ENCODE measurements at places on chromosomes 2 and 18.
A peak's percentile ranks its signal among the peaks of the same experiment; 100 is the strongest.

DNA sequence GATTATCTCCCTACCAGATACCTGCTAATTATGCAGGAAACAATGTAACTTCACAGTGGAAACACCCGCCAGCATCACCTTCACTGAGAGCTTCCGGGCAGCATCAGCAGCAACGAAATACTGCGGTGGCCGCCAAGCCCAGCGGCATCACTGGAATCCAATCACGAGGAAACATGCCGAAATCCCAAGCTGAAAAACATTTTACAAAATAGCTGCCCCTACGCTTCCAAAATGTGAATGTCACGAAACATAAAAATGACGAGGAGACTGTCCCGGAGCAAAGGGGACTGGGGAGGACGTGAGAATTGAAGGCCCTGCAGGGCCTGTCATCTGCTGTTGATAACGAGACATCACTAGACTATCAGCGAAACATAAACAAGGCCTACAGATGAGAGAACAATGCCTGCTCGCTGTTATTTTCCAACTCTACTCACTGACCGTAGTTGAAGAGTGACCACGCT lies 82.6 kb downstream of the HDAC4 start:
- DNase-seq: no peak

DNA sequence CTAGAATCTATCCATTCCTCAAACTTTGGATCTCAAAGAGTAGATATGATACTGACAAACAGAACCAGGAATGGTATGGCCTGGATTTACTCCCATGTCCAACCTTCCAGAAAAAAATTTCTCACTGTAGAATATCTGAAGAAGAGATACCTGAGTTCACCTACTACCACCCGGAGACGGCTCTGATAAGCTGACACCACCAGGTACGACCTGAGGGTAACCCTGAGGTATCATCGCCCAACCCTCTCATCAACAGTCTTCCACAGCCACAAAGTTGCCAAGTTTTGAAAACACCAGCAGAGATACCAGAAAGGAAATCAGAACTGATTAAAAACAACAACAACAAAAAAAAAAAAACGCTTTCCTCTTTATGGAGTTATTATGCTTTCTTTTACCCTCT lies 102.9 kb downstream of the LRP2 start:
- no peak for DNase-seq

- DNase-seq: no peak
Measured at GRCh38 chr2:229237270-229237669, 33.8 kb downstream of the PID1 start.

DNA sequence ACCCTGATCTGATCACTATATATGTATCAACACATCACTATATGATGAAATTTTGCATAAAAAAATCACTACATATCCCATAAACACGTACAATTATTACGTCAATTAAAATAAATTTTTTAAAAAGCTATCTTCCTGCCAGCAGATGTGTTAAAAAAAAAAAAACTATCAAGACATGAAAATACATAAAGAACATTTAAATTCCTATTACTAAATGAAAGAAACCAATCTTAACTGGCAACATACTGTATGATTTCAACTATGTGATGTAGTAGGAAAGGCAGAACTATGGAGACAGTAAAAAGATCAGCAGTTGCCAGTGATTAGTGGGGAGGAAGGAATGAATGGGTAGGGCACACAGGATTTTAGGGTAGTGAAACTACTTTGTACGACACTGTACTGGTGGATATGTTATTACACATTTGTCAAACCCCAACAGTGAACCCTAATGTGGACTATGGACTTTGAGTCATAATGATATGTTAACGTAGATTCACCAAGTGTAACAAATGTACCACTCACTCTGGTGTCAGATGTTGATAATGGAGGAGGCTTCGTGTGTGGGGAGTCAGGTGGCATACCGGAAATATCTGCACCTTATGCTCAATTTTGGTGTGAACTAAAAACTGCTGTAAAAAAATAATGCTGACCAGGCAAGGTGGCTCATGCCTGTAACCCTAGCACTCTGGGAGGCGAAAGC lies 27.4 kb downstream of the USP34 start:
- no peak for DNase-seq

- DNase-seq: no peak
Measured at GRCh38 chr2:219300022-219300421, 9.2 kb downstream of the PTPRN start.

GRCh38 chr18:45954070-45954934 lies 12.8 kb downstream of the EPG5 start:
- DNase-seq: no peak

- DNase-seq: no peak
Measured at GRCh38 chr2:45822272-45822630, 170.8 kb downstream of the PRKCE start.

GRCh38 chr2:71772510-71773172 lies 319.3 kb downstream of the DYSF start:
- DNase-seq: no peak

- DNase-seq: no peak
Measured at GRCh38 chr2:27049422-27050280, 1.8 kb upstream of the AGBL5 start.

DNA sequence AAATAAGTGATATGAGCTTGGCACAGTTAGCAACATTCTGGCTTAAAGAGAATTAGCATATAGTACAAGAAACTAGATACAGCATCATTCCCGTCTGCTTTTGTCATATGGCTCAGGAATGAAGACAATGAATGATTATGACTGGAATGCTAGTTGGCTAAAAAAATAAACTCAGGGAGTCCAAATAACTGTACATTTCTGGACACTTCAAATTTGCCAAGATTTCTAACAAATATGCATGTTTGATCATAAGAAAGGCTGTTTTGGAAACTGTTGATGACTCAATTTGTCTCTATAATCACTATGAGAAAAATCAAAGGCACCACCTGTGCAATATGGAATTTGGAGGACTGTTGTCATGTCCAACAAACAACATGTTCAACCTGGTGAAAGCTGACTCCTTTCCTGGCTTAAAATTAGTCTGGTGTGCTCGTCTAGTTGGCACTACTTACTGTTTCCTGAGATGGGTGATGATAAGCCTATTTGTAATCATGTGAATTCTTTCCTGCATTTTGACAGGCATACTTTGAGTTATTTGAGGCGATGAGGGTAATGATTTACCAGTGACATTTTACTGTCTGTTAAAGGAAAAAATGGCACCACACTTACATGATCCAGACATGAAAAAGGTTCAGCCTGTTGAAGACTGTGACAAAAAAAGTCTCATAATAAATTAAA lies 133.9 kb upstream of the CDH20 start:
- no peak for DNase-seq

- peak; percentile 64 for DNase-seq
Measured at GRCh38 chr2:179264368-179265081, at the start of gene SESTD1. SESTD1 (minus strand) TSS chr2:179264832; CDS start chr2:179191841, 72,991 bp downstream.

- DNase-seq: no peak
Measured at GRCh38 chr2:33477473-33478468, 1.3 kb downstream of the RASGRP3 start.

DNA sequence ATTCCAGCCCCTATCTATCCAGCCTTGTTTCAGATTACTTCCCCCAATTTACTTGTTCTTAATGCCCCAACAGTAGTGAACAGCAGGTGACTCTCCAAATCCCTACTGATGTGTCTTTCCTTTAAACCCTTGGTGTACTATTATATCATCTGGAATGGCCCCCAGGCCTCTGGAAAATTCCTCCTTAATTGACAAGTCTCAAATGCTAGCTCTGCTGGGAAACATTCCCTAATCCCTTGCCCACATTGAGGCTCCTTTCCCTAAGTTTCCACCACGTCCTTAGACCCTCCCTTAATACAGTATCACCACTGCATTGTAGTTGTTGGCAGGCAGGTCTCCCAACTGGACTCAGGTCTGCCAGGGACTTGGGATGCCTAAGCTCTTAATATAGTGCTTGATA lies 41.0 kb downstream of the MYO3B start:
- no peak for DNase-seq

GRCh38 chr18:6835345-6835744 lies 105.8 kb downstream of the ARHGAP28 start:
- DNase-seq: no peak
